ENCODE measurements at places on chromosomes 7 and 10.
A peak's percentile ranks its signal among the peaks of the same experiment; 100 is the strongest.

- no peak for DNase-seq
Measured at GRCh38 chr7:16867328-16867727, 14.5 kb downstream of the AGR3 start.

DNA sequence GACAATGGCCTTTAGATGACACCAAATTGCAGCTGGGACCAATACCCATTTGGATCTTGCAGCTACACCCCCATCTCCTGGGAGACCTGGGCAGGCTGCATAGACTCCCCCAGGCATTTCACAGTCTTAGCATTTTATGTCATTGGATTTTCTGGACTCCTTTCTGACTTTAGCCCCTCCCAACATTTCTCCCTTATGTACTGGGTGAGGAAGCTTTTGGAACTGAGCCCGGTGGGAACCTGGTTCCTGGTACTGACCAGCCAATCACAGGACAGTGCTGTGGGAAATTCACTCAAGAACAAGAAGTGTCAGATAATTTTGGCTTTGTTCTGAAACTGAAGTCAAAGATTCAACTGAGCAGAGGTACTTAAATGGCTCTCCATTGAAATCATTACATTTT, 177.7 kb downstream of the ACTR3B start:
- no peak for DNase-seq

DNA sequence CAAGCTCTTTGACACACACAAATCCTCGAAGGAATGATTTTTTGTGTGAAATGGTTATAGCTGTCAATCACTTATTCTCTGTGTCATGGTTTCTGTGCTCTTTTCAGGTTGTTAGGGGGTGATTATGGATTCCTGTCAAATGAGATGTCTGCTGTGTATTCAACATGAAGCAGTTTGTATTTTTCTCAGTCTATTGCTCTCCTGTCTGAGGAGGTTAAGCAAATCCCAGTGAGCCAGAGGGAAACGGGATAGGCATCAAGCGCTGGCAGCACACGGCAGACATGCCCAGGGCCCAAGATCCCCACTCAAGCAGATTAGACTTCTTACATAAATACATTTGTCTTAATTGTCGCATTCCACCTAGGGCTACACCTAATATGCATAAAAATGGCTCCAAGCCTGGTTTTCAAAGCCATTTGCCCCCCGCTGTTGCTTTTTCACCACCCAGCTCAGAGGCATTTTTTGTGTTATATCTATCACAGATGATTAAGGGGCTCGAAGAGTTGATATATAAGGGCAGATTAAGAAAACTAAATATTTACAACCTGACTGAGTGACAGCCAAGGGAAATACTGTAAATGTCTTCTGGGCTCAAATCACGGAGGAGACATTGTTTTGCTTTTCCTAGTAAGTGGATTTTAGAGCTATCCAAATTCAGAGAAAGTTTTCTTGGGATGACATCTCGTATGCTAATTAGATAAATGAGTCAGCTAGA, 192.7 kb upstream of the LRGUK start:
- DNase-seq, result no peak

GRCh38 chr7:152336754-152337368, 98.9 kb downstream of the KMT2C start:
- peak; percentile 15 for DNase-seq

DNA sequence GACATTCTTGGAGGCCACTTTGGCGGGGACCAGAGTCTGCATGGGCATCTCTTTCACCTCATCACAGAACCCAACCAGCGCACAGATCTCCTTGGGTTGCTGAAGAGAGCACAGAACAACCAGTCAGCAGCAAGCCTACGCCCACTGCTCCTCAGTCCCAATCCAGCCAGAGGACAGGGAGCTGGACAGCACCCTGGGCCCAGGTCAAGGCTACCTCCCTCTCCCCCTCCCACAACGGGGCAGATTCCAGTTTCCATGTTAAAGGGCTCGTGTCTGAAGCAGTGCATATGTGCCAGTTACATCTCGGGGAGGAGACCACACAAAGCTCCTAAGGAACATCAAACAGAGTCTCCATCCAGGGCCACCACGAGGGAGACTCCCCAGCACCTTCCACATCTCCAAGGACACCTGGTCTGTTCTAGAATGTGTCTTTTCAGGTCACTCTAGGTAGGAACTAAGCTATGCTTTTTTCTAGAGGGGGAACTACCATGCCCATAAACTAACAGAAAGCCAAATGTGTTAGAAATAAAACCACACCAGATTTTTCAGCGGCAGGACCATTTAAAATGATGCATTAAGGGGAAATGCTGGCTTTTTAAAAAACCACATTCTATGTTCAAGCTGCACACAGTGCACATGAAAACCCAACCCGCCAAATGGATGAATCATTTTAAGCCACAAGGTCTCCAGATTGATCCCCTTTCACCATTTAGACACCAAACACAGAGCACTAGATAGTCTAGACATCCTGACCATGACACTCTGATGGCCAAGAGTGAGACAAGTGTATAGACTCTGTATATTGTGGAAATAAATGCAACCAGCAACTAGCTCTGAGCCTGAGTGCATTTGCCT, 28.9 kb downstream of the PSAP start:
- DNase-seq, result no peak

DNA sequence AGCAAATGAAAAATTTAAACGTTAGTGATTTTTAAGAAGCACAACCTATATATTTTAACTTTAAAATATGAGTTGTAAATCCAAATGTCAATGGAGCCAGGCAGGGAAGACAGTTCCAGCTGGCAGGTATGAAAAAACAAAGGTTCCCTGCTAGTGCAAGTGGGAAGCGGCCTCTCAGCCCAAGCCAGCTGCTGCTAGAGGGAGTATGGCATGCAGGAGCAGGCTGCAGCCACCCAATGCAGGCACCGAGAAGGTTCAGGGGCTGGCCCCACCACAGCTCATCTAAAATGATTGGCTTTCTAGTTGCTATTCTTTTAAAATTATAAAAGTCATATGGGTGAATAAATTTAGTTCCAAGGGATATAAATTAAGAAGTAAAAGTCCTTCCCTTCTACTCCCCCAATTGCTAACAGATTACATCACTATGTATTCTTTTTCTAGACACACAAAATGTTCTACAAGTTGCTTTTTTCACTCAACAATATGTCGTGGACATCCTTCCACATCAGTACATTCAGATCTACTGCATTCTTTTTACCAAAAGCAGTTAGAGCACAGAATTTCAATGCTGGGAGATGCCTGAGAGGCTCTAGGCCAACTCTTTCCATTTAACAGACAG, 69.3 kb downstream of the SGMS1 start:
- no peak for DNase-seq

- no peak for DNase-seq
Measured at GRCh38 chr10:28001353-28001752, 2.5 kb upstream of the ODAD2 start.

DNA sequence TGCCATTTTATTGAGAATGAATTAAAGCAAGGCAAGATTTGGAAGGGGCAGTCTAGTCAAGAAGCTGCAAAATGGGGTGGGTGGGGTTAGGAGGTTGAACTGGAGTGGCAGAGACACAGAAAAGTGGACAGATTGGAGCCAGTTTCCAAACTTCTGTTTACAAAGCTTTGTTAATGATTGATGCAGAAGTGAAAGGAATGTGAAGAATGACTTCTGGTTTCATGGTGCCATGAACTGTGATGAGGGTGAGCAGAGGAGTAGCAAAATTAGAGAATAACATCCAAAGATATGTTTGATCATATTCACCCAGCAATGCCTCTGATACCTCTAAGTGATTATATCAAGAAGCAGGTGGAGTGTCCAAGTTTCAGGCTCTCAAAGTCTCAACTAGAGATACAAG, 1118.0 kb upstream of the C7orf33 start:
- DNase-seq, result no peak

DNA sequence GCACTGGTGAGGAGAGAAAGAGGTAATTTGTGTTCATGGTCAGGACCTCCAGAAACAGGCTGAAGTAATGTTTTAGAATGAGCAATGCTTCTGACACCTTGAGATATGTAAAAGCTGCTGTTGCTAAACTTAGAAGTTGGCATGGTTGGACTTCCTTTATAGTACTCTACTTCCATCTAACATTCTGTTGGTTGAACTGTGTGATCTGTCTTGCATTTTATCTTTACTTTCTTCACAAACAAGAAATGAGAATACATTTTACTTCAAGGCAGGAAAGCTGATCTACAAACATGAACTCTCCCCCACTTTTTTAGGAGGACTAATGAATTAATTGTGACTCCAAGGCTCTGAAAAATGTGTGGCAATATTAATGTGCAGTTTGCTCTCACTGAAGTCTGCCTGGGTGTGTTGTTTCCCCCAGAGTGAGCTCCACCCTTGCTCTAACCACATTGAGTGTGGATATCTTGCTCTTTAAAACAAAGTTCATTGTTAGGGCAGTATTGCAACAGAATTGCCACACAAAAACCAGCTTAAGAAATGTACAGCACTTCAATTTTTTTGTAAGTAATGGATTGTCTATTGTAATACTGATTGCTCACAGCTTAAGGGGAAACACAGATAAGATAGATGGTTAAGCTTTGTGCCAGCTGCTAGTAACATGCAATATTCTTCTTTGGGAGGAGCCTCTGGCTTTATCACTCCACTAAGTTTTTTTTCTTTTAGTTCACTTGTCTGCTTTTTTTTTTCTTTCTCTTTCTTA, 69.0 kb downstream of the ADD3 start:
- DNase-seq, result peak; percentile 89

- DNase-seq, result peak; percentile 75
Measured at GRCh38 chr10:10222304-10222841, 795.3 kb upstream of the CELF2 start.

DNA sequence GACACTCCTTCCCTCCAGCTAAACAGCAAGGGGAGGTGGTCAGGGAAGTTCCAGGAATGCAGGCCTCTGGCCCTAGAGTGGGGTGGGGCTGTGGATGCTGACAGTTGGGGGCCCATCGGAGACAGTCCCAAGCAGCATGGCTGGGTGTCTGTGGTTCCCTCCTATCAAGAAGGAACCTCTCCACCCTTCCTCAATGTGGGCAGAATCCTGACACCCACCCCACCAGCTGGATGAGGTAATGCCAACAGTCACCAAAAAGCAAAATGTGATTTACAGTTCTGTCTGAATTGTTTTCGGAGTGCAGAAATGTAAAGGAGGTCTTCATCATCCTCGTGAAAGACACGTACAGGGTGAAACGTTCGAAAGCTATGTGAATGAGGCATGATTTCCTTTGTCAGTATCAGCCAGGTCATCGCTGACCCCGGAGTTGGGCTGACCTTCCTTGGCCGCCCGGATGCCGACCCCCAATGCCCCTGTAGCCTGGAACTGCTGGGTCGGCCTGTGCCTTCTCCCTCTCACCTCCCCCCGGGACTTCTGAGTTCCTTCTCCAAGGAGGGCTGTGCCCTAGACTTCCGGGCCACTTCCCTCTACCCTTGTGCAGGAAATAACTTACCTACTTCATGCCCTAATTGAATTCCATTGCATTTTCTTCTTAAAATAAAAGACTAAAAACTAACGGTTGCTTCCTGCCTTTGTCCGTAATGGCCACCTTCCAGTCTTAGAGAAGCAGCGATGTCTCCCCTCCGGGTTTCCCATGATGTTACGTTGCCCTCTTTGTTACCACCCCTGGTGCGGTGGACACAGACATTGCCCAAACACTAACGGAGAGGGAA, 24.5 kb downstream of the FOXK1 start:
- DNase-seq, result no peak

All from skeletal muscle cell (primary cell).